ENCODE measurements at places on chromosomes 5 and 9.
A peak's percentile ranks its signal among the peaks of the same experiment; 100 is the strongest.

DNA sequence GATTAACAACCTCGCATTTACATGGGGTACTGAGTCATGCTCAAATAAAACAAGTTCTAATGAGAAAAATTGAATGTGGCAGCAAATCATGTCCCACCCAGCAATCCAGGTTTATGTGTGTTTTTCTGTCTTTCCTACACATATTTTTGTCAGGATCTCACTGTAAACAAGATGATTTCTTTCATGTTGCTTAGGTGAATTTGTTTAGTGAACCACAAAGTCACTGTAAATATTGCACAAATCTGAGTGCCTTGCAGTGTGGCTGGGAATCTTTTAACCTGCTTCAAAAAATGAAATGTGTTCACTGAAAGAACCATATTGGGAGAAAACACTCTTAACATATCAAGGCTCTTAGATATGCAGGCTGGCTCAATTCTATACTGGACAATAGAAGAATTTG, 23.1 kb upstream of the ZCCHC7 start:
- DNase-seq = no peak

- DNase-seq = no peak
These were observed 77.0 kb downstream of the DCP2 start for GRCh38 chr5:113053511-113053995.

DNA sequence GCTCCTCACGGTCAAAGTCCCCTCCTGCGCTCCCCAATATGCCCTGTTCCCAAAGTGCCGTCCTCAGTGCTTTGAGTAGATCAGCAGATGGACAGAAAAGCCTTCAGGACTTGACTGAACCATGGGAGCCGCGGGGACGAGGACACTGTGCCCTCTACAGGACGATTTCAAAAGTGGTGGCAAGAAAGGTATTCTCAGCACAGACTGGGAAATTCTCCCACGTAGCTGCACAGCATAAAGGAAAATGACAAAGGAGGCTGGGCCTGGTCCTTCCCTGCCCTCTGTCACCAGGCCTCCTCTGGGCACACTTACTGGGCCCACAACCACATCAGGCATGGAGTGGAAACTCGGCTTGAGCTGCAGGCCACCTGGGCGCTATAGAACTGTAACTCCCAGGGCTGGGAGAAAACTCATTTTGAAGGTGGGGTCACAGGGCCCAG, 16.7 kb upstream of the MTMR12 start:
- DNase-seq = peak; percentile 17

DNA sequence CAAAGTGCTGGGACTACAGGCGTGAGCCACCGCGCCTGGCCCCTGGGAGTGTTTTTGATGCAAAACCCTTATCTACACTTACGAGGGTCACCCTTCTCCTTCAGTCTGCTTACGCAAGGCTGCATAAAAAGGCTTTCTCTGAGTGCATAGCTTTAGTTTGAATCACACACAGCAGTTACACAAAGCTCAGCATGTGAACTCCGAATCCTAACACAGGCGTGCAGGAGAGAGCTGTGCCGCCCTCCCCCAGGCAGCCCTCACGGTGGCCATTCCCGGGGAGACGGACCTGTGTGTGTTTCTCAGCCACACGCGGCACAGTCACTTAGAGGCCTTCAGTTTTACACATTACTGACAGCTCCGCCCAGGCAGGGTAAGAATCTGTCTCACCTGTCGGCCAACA, 26.7 kb downstream of the EXD3 start:
- no peak for DNase-seq

DNA sequence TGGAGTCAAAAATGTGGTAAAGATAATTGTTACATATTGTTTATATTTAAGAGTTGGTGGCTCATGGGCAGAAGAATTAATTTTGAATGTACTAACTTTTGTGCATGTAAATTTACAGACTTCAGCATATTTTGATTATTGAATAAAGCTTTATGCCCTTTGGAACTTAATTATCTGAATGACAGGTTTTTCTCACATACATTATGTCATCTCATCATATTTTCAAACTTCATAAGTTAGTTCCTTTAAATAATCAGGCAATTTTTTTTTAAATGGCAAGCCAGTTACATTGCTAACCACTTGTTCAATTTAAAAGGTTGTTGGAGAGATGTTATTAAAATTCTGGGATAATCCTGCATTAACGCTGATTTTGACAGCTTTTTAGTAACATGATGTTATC, 184.6 kb upstream of the EDIL3 start:
- no peak for DNase-seq

DNA sequence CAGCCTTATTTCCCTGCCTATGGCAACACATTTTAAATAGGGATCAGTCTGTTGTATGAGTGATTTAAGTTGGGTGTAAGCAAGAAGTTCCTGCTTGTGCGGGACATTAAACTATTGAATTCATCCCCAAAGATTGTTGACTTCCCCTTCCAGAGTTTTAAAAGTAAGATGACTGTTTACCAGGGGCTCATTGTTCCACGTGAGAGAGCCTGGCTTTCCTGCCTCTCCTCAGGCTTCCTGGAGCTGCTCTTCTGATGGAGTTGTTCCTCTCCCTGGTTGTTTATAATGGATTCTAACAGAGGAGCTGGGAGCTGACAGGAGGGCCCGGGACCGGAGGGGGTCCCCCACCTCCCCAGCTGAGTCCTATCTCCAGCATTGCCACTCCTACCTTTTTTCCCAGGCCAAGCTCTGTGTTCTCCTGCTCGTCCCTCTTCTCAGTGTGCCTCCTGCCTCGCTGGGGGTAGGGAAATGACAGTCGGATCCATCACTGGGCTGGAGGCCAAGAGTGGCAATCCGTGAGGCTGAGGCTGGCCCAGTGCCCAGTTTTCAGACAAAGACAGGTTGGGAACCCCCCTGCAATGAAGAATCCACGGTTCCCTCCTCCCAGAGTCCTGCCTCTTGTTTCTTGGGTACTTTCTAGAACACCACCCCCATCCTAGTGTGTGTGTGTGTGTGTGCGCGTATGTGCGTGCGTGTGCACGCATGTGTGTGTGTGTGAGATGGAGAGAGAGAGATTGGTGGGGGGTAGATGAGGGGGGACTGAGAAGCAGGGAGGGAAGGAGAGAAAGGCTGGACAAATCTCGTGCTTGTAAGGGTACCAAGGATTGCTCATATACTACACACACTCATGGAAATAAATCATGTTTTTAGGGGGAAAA, 123.7 kb upstream of the NFIB start:
- DNase-seq = no peak

DNA sequence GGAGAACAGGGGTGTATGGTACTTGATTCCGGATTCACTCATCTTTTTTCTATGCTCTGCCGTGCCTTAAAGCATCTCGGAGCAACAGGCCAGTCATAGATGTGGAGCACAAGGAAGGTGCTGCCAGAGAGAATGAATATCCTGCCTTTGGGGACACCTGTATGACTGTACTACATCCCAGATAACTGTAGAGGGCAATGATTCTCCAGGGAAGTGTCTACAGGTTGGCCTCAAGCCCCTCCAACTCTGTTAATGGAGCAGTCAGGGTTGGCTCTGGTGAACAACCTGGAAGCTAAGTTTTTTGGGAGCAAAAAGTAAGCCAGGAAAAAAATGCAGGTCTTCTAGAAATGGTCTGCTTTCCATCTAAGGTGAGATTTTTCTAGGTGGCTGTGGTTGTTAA, 71.0 kb downstream of the NREP start:
- DNase-seq = no peak

DNA sequence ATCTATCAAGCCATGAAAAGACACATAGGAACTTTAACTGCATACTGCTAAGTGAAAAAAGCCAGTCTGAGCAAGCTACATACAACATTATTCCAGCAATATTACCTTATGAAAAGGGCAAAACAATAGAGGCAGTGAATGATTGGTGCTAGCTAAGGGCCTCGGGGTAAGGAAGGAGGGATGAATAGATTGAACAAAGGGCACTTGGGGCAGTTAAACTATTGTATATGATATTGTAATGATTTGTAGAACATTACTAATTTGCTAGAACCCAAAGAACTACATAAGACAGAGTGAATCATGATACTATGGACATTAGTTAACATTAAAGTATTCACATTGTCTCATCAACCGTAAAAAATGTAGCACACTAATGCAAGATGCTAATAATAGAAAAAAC, 218.3 kb downstream of the FBXO4 start:
- DNase-seq = no peak

GRCh38 chr5:19322716-19323485, 665.1 kb downstream of the CDH18 start:
- no peak for DNase-seq

GRCh38 chr9:119284118-119284517, 85.1 kb downstream of the BRINP1 start:
- no peak for DNase-seq

GRCh38 chr5:89255845-89256463, 373.0 kb upstream of the MEF2C start:
- DNase-seq = no peak

DNA sequence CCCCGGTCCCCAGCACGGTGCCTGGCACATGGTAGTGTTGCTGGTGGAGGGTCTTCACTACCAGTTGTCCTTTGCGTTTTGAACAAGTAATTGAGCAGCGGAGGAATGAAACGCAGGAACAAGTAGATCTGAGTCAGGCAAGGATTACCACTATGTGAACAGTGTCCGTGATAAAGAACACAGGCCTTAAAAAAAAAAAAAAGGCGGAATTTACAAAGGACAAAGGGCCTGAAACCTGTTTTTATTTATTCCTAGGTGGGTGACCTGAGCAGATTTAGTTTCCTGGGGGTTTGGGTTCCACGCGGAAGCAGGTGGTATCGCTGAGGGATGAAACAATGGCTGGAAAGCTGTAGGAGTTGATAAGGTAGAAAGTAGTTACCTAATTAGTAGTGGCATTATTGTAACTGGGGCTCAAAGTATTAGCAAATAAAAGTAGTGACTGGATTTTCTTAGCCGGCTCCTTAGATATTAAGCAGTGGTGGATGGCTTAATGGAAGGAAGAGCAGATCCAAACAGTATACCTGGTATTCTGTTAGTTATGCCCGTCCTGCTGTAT, 1.1 kb downstream of the RUSC2 start:
- no peak for DNase-seq

DNA sequence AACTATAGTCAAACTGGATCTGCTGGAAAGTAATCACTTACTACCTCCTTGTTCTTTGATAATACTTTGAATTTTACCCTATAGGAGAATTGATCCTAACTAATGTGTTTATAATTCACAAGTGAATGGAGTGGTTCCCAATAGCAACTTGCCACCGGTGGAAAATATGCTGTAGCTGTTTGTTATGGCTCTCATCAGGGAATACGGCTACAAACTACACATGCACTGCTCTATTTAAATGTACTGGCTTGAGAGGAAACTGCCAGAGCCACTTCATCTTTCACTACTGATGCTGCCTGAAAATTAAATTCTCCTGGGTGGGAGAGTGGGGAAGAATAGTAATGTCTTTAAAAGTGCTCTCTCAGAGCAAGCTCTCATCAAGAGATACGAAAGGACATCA, 448.5 kb upstream of the GRAMD2B start:
- DNase-seq = no peak

DNA sequence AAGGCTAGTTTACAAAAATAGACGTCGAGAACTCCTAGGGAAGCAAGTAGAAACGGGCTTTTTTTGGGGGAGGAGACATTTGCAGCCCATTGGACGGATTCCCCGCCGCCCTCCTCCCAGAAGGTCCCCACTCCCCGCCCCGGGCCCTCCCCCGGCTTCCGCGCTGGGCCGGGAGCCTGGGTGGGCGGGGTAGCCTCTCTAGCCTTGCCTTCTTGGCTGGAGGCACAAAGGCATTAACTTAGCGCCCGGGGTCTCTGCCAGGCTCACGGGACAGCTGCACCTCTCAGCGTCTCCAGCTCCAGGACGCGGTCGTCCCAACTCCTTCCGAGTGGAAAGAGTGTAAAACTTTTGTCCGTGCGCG, at the start of gene DMRTA1:
Gene DMRTA1, plus strand, starts transcription at position 236 of the 361 bp plus-strand sequence. CDS start 242 bp downstream, outside the sequence.
- no peak for DNase-seq

DNA sequence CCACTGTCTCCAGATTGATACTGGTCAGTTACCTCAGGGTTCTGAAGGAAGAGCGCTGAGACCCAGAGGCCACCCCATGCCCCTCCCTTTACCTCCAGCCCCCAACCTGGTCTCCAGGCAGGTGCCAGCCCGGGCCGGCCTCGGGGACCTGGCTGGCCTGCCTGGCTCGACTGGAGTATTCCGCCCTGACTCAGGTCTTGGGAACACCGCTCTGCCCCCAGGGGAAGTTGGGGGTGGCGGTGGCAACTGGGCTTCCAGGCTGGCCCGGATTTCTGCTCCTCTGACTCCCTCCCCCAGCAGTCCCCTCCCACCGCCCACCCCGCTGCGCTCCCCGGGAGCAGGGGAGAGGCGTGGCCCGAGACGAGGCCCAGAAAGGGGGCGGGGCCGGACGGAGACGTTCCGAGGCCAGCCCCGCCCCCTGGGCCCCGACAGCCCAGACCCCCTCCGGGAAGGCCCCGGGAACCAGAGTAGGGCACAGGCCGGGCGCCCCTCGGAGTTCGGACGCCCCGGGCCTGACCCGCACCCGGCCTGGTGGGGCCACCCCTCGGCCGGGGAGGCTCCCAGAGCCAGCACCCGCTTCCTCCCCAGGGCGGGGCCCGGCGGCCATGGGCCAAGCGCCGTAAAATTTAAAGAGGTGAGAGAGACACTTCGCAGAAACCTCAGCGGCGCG, 82.5 kb upstream of the ZBTB43 start:
- peak; percentile 84 for DNase-seq

DNA sequence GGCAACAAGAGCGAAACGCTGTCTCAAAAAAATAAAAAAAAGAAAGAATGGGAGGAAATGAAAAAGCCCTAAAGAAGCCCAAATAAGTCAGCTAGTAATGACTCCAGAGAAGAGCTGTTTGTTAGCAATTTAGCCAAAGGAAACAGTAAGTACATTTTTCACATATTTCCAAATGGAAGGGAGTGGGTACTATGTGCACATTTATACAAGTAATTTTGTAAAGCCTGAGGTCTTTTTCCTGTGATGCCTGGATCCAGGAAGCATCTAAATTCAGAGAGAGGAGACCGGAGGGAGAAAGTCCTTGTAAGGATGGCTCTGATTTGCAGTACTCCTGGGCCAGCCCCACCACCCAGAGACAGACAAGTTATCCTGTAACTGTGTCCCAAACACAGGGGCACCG, 14.7 kb downstream of the FBP1 start:
- no peak for DNase-seq

DNA sequence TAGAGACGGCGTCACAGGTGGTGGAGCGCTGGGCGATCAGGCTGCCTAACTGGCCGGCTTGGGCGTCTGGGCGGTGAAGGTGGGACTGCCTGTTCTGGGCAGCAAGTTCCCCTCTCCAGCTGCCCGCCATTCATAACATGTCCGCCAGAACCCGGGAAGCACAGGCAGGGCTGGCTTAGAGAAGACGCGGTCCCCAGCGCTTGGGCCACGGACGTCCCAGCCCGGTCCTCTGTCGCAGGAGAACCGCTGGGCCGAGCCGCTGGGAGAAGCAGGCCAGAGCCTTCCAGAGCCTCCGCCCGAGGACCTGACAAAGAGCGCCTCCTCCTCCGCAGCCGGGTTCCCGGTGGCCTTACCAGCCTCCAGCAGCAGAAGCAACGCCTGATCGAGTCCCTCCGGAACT, 15.2 kb upstream of the HAND1 start:
- no peak for DNase-seq

- DNase-seq = no peak
These were observed 5.9 kb downstream of the EMB start for GRCh38 chr5:50435168-50435567.

- no peak for DNase-seq
These were observed 77.2 kb downstream of the TMC1 start for GRCh38 chr9:72598639-72599038.
